ENCODE measurements at places on chromosomes 3 and 15.

DNA sequence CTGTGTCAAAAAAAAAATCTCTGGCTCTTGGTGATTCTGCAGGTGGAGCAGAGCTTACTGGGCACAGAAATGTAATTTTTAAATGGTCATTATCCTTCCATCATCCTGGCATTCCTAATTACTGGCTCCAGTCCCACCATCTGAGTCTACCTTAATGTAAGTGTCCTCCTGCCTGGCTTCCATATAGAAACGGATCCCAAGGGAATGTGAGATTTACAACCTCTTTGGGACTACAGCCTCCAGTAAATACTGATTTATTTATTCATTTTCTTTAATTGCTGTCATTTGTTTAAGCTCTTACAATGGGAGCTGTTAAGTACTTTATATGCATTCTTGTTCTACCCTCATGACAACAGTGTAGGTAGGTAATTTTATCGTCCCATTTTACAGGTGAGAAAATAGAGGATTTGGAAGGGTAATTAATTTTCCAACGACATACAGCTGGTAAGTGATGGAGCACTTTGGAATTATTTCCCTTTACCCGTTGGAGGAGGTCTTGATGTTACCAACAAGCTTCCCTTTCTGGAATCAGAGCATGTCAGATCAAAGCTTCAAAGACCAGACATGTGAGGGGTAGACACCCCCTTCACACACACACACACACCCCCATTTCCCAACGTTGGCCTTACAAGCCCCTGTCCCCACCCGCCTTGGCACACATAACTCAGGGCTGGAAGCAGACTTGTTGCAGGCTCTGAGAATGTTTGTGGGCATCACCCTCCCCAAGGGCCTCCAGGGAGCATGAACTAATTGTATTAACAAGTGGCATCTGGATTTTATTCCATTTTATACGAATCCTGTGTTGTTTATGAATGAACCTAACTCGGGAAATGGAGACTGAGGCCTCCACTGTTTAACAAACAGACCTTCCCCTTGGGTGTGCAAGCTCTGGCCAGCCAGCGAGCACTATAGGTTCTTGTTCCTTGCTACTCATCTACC lies 116.9 kb downstream of the ALDH1A2 start:
- no peak for DNase-seq

DNA sequence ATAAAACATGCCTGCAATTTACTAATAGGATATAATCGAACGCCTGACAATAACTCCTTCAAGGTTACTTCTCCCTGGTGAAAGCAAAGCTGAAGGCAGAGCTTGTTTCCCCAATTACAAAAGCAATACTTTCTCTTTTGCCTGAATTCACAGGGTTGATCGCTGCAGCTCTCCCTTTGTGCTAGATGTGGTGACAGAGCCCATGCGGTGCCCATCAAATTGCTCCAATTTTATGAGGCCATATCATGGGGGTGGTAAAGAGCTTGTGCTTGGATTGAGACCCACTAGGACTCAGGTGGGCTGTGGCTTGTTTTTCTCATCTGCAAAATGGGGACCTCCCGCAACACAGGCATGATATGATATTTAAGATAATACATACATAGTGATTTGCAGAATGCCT lies 143.4 kb downstream of the GREM1 start:
- no peak for DNase-seq

GRCh38 chr3:97647441-97647982 lies 117.0 kb upstream of the ARL6 start:
- DNase-seq = no peak

- DNase-seq = no peak
These were observed 41.5 kb downstream of the SAXO2 start for GRCh38 chr15:82303956-82304777.

DNA sequence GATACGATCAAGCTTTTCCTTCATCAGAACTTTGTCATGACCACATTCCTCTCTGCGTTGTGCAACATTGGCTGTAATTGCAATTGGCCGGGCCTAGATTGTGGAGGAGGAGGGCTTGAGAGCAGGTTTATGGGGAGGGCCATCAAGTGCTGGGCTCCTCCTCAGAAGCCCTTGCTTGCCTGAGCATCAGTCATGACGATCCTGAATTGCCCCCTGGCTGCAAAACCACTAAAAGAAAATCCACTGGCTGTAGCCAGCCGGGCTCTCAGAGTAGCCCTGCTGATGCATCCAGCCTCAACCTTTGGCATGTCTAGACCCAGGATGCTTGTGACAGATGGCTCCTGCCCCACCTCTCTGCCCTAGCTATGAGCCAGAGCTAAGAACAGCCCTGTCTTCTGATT lies 13.4 kb upstream of the TRH start:
- no peak for DNase-seq

GRCh38 chr3:71873093-71873611 lies 88.2 kb upstream of the PROK2 start:
- DNase-seq = no peak

DNA sequence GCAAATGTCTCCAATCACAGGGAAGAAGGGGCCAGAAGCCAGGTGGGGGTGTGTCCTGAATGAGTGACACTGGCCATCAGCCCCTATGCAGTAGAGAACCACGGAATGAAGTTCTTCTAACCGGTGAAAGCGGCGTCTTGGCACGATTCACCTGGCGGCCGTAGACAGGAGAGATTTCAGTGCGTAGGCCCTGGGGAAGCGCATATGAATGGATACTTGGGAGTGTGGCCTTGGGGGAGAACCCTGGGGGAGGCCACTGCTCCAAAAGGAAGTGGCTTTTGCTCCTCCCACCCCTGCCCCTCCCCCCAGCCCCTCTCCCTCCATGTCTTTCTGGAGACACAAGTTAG lies 43.6 kb downstream of the RBPMS2 start:
- no peak for DNase-seq

GRCh38 chr15:38398134-38398533 lies 55.8 kb upstream of the FAM98B start:
- peak; percentile 99 for DNase-seq

DNA sequence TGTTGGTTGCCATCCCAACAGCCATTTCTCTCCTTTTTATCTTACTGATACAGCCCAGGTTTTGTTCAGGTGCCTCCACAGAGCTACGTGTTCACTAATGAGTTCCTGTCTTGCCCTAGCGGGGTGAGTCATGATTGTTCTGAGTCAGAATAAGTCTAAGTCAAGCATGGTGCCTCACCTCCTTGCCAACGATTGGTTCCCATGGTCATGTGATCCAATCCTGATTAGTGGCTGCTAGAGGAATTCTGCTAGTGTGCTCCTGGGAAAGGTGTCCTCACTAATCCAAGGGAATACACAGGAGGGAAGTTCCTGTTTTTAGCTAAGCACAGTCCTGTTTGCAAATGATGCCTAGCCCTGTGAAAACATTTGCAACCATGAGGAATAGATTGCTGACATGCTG lies 99.8 kb downstream of the NSUN3 start:
- DNase-seq = peak; percentile 34
